Right forelimb (tissue), 1 donor: ENCODE measurements at places on chromosomes 16 and 17.
A peak's percentile ranks its signal among the peaks of the same experiment; 100 is the strongest.

- no peak for DNase-seq
Measured at GRCh38 chr16:75621170-75621477, 2.0 kb downstream of the ADAT1 start.

- DNase-seq, result no peak
Measured at GRCh38 chr16:31536804-31537361, 9.2 kb downstream of the AHSP start.

- no peak for DNase-seq
Measured at GRCh38 chr16:29727452-29727851, 18.3 kb downstream of the C16orf54 start.

GRCh38 chr16:88920618-88921590, 54.4 kb upstream of the PABPN1L start:
- peak; percentile 93 for DNase-seq

DNA sequence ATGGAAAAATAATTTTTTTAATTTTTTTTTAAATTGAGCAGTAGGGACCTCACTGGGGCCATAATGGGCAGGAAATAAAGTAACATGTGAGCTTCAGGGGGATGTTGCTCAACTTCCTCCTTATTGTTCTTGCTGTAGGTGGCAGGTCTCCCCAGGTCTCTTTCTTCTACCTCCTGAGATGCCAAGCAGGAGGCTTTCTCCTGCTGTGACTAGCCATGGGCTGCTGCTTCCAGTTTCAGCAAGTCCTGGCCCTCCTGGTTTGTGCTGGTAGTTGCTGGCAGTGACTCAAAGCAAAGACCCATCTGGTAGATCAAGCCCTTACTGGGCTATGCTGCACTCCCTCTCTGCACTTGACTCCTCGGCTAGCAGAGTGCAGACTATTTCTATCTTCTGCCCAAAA, 2.3 kb downstream of the DPEP2NB start:
- DNase-seq, result no peak

DNA sequence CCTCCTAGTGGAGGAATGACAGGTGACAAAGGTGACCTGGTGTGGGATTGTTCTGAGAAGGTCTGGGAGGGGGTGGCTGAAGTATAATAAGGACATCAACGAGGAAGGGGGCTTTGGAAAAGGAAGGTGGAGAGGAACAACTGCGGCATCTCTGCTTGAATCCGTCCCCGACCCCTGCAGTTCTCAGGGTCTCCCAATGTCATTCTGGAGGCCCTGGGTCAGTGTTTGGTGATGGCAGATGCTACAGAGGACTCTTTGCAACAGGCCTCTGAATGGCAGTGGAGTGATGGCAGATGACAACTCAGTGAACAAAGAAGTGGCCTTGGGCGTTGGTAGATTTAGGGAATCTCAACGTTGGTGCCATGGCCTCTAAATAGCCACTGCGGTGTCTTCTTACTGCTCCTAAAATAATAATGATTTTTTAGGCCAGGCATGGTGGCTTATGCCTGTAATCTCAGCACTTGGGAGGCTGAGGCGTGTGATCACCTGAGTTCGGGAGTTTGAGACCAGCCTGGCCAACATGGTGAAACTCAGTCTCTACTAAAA, 1.3 kb downstream of the ENGASE start:
- DNase-seq, result no peak

- no peak for DNase-seq
Measured at GRCh38 chr16:16143038-16143763, 80.1 kb downstream of the ABCC6 start.

DNA sequence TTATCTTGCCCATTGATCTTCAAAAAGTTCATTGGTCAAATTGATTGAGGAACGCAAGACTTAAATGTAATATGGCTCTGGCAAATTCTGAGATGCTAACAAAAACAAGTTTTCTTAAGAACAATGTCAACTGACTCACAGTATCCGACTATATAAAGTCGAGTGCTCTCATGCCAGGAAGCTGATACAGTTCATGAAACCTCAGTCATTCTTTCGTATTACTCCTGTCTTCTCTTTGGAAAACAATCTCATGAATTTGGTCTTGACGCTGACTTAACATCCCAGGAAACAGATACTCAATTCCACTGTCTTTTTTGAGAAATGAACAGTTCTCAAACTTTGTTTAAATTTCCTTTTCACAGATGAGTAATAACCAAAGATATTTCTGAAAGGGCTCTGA, 704.9 kb downstream of the MAF start:
- DNase-seq, result no peak

DNA sequence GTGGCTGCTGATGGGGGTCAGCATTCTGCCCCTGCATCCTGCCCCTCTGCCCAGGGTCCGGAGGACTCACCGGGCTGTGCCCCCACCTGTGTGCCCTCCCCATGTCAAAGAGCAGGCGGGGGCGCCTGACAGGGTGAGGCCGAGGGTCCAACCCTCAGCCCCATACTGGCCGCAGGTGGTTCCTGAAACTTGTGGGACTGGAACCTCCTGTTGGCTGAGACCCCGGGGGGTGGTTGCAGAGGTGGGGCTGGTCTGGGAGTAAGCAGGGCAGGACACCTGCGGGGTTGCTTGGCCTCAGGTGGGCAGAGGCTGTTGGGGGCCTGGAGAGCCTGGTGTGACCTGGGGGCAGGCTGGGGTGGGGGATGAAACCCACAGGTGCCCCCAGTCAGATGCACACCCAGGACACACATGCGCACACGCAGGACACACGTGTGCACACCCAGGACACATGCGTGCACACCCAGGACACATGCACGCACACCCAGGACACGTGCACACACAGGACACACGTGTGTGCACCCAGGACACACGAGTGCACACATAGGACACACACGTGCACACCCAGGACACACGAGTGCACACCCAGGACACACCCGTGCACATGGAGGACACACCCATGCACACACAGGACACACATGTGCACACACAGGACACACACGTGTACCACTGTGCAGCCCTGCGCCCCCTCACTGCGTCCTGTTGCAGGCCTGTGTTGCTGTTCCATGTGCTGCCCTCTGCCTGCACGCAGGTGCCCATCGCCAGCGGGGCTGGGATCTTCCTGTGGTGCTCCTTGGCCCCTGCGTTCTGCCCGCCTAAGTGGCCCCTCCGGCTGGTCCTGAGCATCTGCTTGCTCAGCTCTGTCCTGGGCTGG, 31.4 kb downstream of the SOX8 start:
- no peak for DNase-seq

GRCh38 chr17:17275971-17276370, 5.1 kb downstream of the COPS3 start:
- no peak for DNase-seq

- no peak for DNase-seq
Measured at GRCh38 chr16:2181952-2182351, 14.5 kb downstream of the CASKIN1 start.

GRCh38 chr16:85568519-85568918, 44.6 kb upstream of the GSE1 start:
- DNase-seq, result no peak

GRCh38 chr16:81956213-81956948, 54.9 kb downstream of the SDR42E1 start:
- DNase-seq, result no peak

DNA sequence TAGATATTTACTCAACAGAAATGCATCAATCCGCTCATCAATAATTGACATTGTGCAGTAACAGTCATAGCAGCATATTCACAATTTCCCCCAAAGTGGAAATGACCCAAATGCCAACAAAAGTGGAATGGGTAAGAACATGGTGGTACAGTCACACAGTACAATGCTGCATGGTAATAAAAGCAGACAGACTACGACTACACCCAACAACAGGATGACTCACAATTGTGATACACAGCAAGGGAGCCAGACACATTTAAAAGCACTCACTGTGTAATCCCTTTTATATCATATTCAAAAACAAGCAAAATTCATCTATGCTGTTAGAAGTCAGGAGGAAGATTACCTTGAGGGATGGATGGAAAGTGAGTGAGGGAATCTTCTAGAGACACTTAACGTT, 76.5 kb upstream of the NUDT7 start:
- DNase-seq, result no peak

DNA sequence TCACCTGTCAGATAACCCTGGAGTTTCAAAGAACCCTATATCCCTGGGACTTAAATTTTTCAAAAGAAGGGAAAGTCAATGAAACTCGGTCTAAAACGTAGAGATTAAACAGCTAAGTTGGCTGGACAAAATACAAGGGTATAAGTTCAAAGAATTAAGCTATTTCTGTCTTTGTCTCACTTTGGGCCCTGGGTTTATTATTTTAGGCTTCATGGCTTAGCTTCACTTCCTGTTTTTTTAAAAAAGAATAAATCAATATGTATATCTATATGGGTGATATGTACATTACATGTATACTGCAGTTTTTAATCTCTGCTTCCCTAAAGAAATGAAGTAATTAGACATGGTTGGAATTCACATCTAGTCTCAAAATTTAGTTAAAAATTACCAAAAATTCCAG, 132.3 kb downstream of the TRIM37 start:
- DNase-seq, result no peak

GRCh38 chr16:50093607-50094539, 28.1 kb downstream of the HEATR3 start:
- DNase-seq, result no peak

- no peak for DNase-seq
Measured at GRCh38 chr17:81727324-81728031, 15.4 kb downstream of the SLC25A10 start.

GRCh38 chr16:67248401-67249177, at the start of gene SLC9A5:
Gene SLC9A5, plus strand, starts transcription at chr16:67248979. Its CDS starts 36 bp downstream, at chr16:67249015.
- DNase-seq, result no peak

DNA sequence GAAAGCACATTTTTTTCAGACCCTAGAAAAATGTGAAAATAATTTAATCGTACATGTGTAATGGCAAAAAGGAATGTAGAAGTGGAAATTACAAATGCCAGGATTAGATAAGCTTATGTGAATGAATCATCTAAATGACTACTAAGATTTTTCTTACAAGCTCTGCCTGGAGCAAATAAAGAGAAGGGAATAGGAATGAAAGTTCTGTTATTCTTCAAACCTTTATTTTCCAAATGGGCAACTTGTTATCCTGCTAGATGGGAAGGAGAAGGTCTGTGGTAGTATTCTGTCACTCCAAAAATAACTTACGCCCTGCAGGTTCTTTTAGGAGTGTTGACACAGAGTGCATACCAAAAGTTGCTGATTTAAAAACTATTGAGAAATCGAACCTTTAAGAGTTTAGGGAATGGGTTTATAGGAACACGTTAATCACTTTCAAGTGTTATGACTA, 9.7 kb downstream of the CTCF start:
- DNase-seq, result no peak

GRCh38 chr16:14205666-14206065, 134.5 kb downstream of the MRTFB start:
- DNase-seq, result no peak

- no peak for DNase-seq
Measured at GRCh38 chr17:47087093-47087492, 102.0 kb downstream of the CDC27 start.

GRCh38 chr17:30379903-30380381, 1.2 kb downstream of the CPD start:
- no peak for DNase-seq

DNA sequence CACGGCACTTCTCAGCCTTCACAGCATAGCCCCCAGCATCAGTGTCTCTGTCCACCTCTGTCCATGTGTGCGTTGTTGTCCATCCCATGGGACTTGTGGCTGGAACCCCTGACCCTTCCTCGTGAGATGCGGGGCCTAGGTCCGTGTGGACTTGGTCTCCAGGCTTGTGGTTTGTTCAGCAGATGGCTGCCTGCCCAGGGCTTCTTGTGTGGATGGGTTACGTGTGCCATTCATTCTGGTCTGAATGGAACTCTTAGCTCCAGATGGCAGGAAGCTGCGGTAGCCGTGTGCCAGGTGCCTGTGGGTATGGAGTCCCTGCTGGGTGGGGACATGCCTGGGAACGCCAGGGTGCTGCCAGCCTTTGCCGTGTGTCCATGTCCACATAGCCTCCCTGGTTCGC, 31.7 kb upstream of the NUDT16L1 start:
- no peak for DNase-seq

- DNase-seq, result no peak
Measured at GRCh38 chr17:34610506-34610905, 31.1 kb downstream of the TMEM132E start.

- DNase-seq, result no peak
Measured at GRCh38 chr16:64167936-64168335, 953.9 kb downstream of the CDH11 start.

GRCh38 chr16:54545854-54546511, 259.4 kb upstream of the IRX3 start:
- DNase-seq, result no peak

GRCh38 chr17:38738007-38738662, 8.0 kb downstream of the CISD3 start:
- DNase-seq, result no peak

- no peak for DNase-seq
Measured at GRCh38 chr17:71444078-71444477, 676.7 kb upstream of the SOX9 start.

DNA sequence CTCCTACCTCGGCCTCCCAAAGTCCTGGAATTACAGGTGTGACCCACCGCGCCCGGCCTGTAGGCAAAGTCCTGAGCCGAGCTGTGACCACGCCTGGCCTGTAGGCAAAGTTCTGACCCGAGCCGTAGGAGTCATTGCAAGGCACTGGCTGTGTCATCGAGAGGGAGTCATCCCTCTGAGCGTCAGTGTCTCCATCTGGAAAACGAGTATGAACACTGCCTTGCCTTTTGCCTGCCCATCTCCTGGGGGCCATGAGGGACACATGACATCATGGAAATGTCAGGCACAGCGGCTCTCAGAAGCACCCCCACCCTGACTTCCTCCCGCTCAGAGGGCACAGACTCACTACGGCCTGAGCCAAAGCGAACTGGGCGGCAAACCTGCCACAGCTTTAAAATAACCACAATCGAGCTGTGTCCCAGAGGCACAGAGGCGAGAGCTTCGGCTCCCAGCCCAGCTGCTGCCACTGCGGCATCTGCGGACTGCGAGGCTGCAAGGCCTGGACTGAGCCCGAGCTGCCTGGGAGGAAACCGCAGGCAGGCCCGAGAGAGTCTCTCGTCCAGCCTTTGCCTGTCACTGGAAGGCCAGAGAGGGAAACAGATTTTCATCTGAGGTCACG, 50.8 kb downstream of the RPH3AL start:
- peak; percentile 70 for DNase-seq

GRCh38 chr16:85602402-85603202, 10.5 kb upstream of the GSE1 start:
- no peak for DNase-seq

DNA sequence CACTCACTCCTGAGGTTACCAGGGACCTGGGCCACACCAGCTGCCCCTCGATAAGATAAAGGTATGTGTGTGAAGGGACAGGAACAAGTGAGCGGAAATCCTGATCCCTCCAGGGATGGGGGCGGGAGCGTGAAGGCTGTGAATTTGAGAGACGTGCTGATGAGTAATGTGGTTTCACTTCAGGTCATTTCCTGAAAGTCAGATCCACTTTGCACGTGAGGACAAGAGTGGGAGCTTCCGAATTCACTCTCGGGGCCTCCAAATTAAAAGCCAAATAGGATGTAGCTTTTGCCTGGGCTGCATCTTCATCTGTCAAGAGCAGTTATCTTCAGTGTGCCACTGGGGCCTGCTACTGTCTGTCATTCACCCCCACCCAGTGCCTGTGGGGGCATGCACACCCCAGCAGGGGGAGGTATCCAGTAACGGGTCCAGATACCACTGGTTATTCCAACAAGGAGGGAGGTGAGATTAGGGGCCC, 87.4 kb upstream of the LHX1 start:
- no peak for DNase-seq

GRCh38 chr17:17325228-17325627, 22.1 kb downstream of the NT5M start:
- no peak for DNase-seq
